ENCODE measurements at places on chromosomes 6 and 20.

GRCh38 chr20:15496501-15497039 is 1076.7 kb downstream of the KIF16B start:
- no peak for DNase-seq

- DNase-seq, result no peak
Observed at GRCh38 chr6:53767941-53768340, 26.9 kb upstream of the LRRC1 start.

DNA sequence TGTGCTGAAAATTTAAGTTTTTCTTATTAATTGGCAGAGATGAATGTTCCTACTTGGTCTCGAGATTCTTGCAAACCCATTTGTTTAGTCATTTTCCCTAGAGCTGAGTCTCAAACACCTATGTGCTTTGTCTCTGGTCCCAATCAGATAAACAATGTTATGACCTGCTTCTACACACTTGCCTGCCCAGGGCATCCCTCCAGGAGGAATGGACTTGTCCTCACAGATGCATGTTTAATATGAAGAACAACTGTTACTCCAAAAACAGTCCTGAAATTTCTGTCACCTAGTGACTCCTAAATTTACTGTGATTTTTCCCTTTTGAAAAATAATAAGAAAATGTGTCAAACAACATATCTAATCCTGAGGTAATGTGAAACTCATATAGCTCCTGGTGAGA is 43.7 kb downstream of the HDGFL1 start:
- no peak for DNase-seq

GRCh38 chr6:17269840-17270239 is 11.3 kb upstream of the RBM24 start:
- no peak for DNase-seq

DNA sequence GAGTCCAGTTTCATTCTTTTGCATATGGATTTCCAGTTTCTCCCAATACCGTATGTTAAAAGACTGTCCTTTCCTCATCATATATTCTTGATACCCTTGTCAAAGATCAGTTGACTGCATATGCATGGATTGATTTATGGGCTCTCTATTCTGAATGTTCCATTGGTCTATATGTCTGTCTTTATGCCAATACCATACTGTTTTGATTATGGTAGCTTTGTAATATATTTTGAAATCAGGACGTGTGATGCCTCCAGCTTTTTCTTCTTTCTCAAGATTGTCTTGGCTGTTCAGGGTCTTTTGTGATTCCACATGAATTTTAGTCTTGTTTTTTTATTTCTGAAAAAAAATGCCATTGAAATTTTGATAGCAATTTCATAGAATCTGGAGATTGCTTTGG is 51.9 kb downstream of the KIZ start:
- no peak for DNase-seq

GRCh38 chr6:159255434-159255951 is 86.3 kb downstream of the FNDC1 start:
- DNase-seq, result no peak

DNA sequence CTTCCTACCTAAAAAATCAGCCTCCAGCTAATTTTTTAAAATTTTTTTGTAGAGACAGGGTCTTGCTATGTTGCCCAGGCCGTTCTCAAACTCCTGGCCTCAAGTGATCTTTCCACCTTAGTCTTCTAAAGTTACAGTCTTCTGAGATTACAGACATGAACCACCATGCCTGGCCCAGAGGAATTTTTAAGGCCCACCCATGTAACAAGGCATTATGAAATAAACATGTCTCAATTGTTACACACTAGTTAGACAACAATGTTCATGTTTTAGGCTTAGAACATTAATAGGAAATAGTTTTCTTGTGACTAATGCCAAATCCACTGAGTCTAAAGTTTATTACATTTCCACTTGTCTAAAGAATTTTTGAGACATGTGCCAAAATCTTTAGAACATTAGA is 221.2 kb downstream of the LAMA2 start:
- no peak for DNase-seq

DNA sequence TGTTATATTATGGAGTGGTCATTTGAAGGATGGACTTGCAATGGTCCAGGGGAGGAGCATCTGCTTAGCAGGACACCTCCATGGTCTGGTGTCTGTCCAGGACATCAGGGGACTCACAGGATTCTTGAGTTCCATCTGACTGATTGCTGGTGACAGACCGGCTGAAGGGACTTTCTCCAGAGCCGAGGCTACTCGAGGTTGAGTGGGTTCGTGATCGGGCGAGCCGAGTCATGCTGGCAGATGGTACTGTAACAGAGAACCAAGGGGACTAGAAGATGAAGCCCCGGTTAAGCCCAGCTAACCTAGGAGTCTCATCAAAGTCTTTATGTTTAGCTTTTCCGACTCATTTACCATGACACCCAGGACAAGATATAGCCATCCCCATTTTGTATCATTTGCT is 7.5 kb upstream of the SLA2 start:
- DNase-seq, result peak; percentile 39

DNA sequence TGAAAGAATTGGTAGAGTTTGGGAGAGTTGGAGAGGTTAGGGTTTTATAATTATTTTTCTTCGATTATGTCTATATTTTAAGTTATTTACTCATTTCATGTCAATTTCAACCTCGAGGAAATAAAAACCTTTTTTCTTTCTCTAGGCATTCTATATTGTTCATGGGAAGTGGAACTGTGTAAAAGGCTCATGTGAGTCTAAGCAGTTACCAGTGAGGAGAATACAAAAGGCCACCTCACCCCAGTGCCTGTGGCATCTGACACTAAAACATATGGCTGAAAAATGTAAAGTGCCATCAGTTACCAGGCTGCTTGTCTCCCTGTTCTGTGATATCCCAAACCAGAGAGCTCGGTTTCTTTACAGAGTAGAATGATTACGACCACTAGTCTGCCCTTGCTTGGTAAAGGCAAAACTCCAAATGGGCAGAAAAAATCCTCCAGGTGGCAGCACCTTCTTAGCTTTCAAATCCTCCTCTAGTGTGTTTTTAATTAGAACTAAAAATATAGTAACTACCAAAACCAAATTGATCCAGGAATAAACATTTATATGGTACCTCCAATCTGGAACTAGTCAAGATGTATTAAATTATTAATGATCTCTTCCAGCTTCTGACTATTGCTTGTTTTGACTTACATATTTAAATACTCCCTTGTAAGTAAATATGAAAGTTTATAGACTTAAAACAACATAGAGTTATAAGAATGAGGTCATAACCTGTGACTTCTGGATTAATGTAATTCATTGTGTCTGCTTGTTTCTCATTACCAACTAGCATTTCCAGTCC is 122.6 kb upstream of the MCHR2 start:
- no peak for DNase-seq

GRCh38 chr6:43506667-43507471 is 3.3 kb downstream of the LRRC73 start:
- no peak for DNase-seq

DNA sequence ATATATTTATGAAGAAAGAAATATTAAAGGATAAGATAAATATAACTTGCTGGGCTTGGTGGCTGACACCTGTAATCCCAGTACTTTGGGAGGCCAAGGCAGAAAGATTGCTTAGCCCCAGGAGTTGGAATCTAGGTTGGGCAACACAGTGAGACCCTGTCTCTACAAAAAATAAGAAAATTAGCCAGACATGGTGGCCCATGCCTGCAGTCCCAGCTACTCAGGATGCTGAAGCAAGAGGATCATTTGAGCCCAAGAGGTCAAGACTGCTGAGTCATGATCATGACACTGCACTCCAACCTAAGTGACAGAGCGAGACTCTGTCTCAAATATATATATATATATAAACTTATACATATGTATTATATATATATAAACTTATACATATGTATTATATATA is 164.0 kb downstream of the MRPL14 start:
- DNase-seq, result no peak

DNA sequence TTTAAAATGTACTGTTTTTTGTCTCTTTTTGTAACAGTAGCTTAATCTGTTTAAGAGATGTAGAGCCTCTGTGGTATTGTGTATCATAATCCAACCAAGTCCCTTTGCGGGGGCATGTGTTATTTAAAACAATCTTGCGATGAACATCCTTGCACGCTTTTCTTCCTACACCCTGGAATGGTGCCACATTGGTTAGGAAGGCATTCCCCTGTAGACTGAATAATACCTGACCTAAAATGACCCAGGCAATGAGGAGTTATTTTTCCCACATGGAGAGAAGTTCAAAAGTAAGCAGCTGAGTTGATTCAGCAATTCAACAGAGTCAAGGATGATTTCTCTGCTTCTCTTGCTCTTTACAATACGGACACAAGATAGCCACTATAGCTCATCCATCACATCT is 142.0 kb upstream of the PMEPA1 start:
- no peak for DNase-seq

- no peak for DNase-seq
Observed at GRCh38 chr20:46951405-46951804, 56.8 kb downstream of the EYA2 start.

DNA sequence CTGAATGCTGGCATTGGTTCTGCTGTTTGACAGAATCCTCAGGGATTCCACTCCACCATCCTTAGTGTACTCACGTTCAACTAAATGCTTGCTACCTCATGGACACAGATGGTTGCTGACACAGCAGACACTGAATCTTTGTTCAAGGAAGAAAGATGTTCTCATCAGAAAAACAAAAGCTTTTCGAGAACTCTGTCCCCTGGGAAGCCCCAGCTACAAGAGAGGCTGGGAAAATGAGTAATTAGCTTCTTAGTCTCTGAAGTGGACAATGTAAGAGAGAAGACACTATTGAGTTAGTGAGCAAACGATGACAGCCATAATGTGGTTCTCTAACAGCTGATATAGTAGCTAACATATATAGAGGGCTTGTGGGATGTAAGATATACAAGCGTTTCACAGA is 30.9 kb upstream of the ENPP5 start:
- DNase-seq, result no peak

DNA sequence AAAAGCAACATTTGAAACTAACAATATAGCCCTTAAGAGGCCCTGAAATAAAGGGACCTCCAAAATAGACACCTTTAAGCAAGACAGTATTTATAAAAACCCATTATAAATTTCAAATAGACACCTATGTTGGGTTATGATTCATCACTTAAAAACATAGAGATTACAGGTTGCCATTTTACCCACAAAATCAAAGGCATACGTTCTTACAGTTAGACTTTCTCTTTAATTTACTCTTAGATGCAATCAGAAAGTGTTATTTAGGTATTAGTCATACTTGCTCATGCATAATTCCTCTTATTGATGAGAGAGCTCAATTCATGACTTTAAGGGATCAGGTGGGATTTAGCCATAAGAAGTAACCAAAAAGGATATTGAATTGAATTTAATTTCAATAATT is 51.5 kb upstream of the TMEM200A start:
- no peak for DNase-seq

DNA sequence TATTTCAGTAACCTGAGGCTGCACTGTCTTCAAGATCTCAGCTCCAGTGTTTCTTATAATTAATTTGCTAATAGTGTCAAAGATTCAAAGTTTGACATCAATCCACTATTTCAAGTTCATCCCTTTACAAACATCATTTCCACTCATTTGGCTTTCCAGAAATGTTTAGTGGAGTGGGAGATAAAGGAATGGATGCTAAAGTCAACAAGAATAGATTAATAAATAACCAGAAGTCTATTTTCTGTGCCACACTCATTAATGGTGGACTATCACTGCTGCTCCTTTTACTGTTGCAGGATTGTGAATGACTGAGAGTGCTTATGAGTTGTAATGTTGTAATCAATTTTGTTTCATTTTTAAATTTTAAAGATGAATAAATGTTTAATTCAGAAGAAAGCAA is 28.4 kb upstream of the EPM2A start:
- no peak for DNase-seq

GRCh38 chr20:17622086-17622850 is 52.4 kb downstream of the DSTN start:
- DNase-seq, result peak; percentile 51

DNA sequence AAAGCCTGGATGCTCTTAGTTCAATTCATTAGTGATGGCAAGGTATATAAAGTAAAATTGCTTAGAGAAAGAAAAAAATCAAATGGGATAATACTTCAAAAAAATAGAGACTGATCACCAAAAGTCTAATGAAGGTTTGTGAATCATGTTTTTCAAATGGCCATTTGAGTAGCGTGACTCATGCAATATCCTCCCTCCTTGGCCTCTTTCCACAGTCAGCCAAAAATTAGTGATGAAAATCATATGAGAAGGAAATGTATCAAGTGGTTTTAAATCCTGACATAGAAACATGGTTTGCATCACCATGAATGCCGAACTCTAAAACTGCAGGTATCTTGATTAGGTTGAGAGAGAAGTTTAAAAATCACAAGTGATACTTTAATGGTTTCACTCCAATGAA is 1.2 kb upstream of the COL19A1 start:
- no peak for DNase-seq

DNA sequence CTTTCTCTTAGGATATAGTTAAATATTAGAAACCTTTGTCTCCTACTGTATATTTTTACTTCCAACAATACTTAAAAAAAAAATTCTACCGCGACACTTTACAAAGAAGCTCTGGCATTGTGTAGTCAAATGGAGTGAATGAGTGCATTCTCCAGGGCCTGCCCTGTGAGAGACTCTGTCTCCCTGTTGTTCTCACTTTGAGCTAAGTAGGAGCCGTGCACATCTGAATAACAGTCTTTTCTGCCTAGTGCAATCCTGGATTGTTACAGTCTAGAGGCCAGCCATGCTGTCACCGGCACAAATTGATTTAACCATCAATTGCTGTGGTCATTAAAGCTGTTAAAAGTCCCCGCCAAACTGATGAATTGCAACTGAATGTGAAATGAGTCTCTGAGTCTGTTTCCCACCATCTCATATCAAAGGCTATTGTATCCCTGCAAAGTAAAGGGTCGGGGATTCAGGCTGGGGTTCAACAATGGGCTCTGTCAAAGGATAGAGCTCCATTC is 156.0 kb downstream of the RFPL4B start:
- DNase-seq, result no peak

- peak; percentile 92 for DNase-seq
Observed at GRCh38 chr20:41329435-41330342, 10.9 kb upstream of the LPIN3 start.

GRCh38 chr6:97160280-97160679 is 122.7 kb downstream of the MMS22L start:
- DNase-seq, result no peak

DNA sequence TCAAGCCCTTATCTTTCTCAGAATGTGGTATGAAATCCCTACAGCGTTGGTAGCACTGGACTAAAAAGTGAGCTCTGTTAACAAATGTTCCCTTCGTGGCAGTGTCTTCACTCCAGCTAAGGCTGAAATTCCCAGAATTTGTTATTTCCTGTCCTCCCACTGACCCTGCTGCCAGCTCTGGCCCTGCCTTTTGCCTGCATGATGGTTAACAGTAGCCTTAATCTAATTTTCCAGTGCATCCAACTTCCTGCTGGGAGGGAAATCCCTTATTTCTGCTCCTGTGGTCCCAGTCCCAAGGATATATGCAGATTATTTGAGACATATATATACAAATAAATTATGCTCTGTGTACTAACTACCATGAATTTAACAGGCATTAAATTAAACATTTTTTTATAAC is 157.2 kb upstream of the CARMIL1 start:
- no peak for DNase-seq

GRCh38 chr6:74577619-74578018 is 628.2 kb downstream of the COL12A1 start:
- DNase-seq, result no peak

- no peak for DNase-seq
Observed at GRCh38 chr6:122207794-122208193, 191.7 kb upstream of the HSF2 start.

Measured in mesenteric fat pad (tissue), 1 donor.